ENCODE measurements at places on chromosomes 1 and 21. TPM values are rescaled to one million over a fixed set of nuclear protein-coding genes. Genes with fewer than 3 reads are reported as not detected.

The PALMD gene
- not detected for polyA plus RNA-seq

The GPR25 gene
- 0.66 TPM for polyA plus RNA-seq

The MAD2L2 gene
- polyA plus RNA-seq: 38.0 TPM

The IVL gene
- polyA plus RNA-seq: not detected

The FCRL5 gene
- not detected for polyA plus RNA-seq

The TCHHL1 gene
- not detected for polyA plus RNA-seq

The CCDC30 gene
- polyA plus RNA-seq: 1.8 TPM

The PROK1 gene
- not detected for polyA plus RNA-seq

The ELK4 gene
- 7.3 TPM for polyA plus RNA-seq

The TMOD4 gene
- 0.73 TPM for polyA plus RNA-seq

The ITLN2 gene
- polyA plus RNA-seq: not detected

The VHLL gene
- not detected for polyA plus RNA-seq

The TMEM52 gene
- not detected for polyA plus RNA-seq

The AGMAT gene
- polyA plus RNA-seq: 14.5 TPM

The C1QTNF12 gene
- polyA plus RNA-seq: not detected

The PAX7 gene
- not detected for polyA plus RNA-seq

The TPTE gene
- polyA plus RNA-seq: not detected

The MX1 gene
- polyA plus RNA-seq: 50.2 TPM

All from naive thymus-derived CD4-positive, alpha-beta T cell (primary cell).